ENCODE measurements at places on chromosomes 5 and 9.

- DNase-seq, result no peak
Observed at GRCh38 chr5:32274548-32275395, 38.0 kb downstream of the MTMR12 start.

DNA sequence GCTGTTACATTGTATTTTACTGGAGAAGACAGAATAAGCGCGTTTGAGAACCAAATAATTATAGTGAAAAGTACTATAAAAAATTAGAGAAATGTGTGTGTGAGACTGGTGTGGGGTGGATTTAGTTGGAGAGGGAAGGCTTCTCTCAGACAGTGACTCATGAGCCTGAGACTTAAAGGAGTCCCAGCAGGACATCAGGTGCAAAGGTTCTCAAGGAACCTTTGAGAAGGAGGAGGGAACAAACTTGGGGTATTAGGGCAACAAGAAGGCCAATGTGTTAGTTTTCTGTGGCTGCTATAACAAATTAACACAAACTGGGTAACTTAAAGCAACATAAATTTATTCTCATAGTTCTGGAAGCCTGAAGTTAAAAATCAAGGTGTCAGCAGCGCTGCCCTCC, 4.9 kb downstream of the DDX4 start:
- no peak for DNase-seq

- no peak for DNase-seq
Observed at GRCh38 chr5:115639377-115639776, 13.5 kb upstream of the TMED7 start.

DNA sequence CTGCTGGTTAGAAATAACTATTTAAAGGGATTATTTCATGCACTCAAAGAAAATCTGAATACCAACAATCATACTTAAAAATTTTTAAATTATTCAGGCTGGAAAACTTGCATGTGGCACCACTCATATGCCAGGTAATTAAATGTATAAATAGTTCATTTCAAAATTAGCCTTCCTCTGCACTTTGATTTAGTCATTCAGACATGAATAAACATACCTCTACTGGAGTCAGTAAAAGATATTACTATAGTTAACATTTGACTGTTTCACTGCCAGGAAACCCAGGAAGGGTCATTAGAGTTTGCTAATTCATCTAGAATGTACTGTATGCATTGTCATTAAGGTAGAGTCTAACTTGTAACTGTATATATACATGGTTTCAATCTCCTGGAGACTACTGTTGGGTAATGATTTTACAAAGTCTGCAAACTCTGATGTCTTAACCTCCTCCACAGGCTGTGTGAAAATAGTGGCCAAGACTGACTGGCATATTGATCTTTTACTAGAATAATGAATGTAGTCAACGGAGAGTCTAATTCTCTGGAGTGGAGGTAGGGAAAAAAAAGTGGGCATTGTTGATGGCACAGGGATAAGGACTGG, 43.7 kb downstream of the TEX10 start:
- DNase-seq, result no peak

- no peak for DNase-seq
Observed at GRCh38 chr9:18474783-18475182, 830 bp downstream of the ADAMTSL1 start.

- peak; percentile 39 for DNase-seq
Observed at GRCh38 chr5:10563110-10563944, 543 bp upstream of the ANKRD33B start.

- no peak for DNase-seq
Observed at GRCh38 chr5:160452795-160453194, 31.1 kb downstream of the PTTG1 start.

DNA sequence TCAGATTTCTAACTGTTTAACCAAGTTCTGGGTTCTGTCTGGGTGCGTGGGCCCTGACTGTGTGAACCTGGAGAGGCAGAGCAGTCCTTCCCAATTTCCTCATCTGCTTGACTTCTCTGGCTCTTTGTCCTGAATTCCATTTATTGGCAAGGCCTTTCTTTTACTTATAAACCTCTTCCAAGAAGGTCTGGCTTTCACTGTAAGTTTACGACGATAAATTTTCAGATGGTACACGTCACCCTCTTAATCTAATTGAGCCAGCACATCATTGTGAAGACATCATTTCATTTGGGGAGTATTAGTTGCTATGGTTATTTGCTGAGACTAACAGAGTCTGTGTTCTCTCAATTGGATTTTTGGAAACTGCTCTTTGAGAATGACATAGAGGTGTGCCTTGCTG, 92.4 kb downstream of the ARHGAP26 start:
- no peak for DNase-seq

- DNase-seq, result no peak
Observed at GRCh38 chr9:105963343-105964099, 269.2 kb downstream of the TMEM38B start.

GRCh38 chr5:74885170-74885569, 19.0 kb upstream of the FAM169A start:
- no peak for DNase-seq

DNA sequence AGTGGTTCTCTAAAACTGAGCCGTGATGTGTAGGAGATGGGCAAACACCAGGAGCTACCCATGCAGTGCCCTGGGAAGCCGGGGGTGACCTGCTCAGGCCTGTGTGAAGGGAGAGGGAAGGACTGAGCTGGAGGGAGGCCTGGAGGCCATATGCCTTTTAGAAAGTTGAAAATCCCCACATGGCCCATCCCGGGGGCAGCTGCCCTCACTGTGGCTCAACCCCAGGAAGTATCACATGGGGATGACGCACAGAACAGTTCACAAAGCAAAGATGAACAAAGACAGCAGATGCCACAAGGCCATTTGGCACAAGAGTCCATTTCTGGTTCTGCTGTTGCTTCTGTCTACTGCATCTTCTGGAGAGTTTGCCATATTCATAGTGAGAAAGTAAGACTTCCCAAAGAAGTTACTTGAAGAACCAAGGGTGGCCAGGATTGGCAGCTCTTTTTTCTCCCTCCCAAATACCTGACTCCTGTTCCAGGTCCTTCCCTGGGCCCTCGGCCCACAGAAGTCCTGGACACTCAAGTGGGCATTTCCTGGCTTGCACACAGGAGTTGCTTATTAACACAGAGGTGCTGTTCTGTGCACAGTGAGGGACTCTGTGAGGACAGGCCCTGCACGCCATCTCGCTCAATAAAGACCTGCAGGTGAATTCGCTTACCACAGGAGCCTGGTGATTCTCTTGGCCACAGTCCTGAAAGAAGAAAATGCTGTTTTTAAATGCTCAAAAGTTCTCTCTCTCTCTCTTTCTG, 25.1 kb downstream of the ACSL6 start:
- DNase-seq, result no peak

DNA sequence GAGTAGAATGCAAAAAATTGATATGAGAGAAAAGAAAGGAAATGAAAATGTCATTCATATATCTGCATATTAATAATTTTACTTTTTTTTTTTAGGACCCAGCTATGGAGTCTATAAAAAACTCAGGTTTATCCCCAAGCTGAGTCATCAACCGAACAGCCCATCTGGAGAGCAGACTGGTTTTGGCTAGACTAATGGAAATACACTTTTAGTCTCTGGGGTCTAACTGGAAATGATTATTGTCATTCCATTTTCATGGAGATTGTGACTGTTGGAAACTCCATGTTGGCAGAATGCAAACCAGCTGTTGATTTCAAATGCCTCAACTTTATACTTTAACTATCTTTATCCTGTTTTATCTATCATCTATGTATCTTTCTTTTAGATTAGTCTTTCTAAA, 28.7 kb downstream of the ANXA1 start:
- no peak for DNase-seq

GRCh38 chr5:16732356-16732755, 115.6 kb upstream of the RETREG1 start:
- DNase-seq, result no peak

DNA sequence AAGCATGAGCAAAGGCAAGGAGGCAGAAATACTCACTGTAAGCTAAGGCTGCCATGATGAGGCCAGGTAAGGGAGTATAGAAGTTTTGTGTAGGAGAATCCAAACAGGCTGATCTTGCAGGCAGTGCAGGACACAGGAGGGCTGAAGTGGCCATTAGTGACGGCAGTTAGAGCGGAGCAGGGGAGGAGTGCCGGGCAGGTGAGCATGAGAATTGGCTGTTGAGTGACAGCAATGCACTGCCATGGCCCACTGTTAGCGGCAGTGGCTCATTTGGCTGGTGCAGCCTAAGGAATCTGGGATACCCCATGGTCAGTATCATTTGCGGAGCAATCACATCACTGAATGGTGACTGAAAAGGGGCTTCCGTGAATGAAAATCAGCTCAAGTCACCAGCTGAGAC, 22.8 kb downstream of the RGS3 start:
- no peak for DNase-seq

DNA sequence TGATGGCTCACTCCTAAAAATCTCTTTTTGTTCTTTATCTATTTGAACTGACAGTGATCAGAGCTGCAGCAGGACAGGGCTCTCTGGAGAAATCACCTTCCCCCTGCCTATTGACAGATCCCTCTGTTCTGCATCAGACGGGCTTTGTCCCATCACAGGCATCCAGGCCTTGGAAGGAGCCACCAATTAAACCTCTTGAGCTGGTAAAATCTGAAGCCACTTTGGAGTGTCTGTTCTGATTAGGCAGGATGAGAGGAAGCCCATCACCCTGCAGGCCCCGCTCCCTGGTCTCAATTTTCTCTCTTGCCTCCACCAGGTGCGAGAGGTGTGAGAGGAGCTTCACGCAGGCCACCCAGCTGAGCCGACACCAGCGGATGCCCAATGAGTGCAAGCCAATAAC, 97.7 kb downstream of the PRDM6 start:
- DNase-seq, result no peak

GRCh38 chr5:6820851-6821479, 107.7 kb downstream of the TENT4A start:
- DNase-seq, result peak; percentile 10

DNA sequence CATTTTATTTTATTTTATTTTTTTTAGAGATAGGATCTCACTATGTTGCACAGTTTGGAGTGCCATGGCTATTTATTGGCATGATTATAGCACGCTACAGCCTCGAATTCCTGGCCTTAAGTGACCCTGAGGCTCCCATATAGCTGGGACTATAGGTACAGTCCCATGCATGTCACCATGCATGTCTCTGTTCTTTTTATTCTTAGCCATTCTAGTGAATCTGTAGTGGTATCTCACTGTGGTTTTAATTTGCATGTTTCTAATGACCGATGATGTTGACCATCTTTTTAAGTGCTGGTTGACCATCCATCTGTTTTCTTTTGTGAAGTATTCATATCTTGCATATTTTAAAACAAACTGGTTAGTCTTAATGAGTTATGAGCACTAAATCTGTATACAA, 76.1 kb downstream of the SLC44A1 start:
- DNase-seq, result no peak

DNA sequence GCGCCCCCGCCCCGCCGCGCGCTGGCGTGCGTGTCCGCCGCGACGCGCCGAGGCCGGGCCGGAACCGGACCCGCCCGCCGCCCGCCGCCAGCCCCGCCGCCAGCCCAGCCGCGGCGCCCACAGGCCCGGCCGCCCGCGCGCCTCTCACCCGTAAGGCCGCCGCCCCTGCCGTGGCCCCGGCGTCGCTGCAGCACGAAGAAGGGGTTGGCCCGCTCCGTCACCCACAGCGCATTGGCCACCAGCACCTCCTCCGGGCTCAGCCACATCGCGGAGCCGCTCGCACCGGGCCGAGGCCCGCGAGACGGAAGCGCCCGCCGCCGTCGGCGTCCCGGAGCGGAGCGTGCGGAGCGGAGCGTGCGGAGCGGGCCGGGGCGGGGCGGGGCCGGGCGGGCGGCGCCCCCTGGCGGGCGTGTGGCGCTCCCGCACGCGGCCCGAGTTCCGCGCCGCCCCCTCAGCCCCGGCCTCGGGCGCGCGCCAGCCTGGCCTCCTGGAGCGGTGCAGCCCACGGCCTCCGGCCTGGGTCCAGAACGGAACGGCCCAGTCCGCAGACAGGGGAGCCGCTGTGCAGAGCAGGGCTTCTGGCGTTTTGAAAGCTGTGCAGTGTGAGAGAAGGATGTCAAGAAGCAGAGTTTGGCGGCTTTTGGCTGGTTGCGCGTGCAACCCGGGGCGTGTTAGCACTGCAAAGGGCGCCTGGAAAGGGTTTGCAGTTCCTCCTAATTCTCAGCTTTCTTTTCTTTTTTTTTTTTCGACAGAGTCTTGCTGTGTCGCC, at the start of gene TBC1D9B:
TSS of gene TBC1D9B (minus strand) at position 342 of the 769 bp plus-strand sequence. CDS start at position 266, 76 bp downstream.
- DNase-seq, result peak; percentile 52

- DNase-seq, result peak; percentile 36
Observed at GRCh38 chr9:15306068-15306756, 804 bp downstream of the TTC39B start.

- DNase-seq, result no peak
Observed at GRCh38 chr9:128115187-128116103, 12.1 kb downstream of the PTGES2 start.

DNA sequence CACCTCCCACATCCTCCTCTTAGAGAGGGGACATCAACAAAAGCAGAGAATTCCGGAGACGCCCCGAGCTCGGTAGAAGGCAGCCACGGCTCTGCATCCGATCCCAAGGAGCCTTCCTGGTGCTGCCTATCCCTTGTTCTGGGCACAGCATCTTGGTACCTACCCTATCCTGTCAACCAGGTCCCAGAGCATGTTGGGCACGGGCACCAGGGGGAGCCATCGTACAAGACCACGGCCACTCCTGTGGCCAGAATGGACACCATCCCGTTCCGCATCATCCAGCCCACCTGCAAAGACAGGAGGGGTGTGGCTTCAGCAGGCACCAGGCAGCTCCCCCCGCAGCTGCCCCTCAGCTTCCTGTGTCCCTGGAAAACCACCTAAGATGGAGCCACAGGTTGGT, 62.7 kb upstream of the ZNF354A start:
- DNase-seq, result no peak

All from activated CD4-positive, alpha-beta T cell treated with anti-CD3 and anti-CD28 coated beads for 4 hours (primary cell).